ENCODE measurements at places on chromosomes 4 and X.

- DNase-seq, result no peak
Measured at GRCh38 chrX:2732076-2732475, 19.8 kb upstream of the XG start.

- no peak for DNase-seq
Measured at GRCh38 chrX:149939655-149939904, 1.3 kb upstream of the EOLA2 start.

DNA sequence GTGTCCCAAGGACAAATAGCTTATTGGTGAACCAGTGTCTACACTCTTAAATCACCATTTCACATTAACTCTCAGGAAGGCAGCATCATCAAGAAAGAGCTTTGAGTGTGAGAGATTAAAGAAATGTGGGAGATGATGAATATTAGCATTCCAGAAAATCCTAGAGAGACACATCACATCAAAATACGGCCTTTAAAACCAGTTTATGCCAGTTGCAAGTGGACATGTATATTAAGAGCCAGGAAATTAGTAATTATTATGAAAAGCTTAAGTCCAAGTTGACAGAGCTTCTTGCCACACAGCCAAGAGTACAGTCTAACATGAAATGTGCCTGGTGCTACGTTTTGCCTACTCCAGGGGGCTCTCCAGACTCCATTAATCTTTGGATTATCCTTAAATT, 503.0 kb upstream of the BOD1L1 start:
- DNase-seq, result no peak

GRCh38 chrX:123169247-123169901, 14.7 kb upstream of the GRIA3 start:
- DNase-seq, result no peak

- DNase-seq, result no peak
Measured at GRCh38 chr4:80913381-80913780, 117.1 kb upstream of the BMP3 start.

DNA sequence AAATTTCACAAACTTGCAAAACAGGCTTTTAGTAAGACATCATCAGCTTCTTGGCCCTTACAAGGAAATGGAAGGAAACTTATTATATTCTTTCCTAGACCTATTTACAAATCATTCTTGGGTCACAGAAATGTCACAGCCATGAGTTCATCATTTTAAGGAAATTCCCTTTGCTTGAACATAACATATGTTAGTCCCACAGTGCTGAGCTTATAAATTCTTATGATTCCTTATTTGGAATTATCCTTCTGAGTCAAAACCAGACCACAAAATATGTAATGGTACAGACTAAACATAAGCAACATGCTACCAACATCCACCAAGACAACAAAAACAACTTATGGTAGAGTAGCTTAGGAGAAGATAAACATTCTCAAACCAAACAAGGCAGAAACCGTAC, 236.9 kb upstream of the CTSO start:
- DNase-seq, result no peak

- no peak for DNase-seq
Measured at GRCh38 chr4:119750771-119751170, 122.2 kb upstream of the PDE5A start.

DNA sequence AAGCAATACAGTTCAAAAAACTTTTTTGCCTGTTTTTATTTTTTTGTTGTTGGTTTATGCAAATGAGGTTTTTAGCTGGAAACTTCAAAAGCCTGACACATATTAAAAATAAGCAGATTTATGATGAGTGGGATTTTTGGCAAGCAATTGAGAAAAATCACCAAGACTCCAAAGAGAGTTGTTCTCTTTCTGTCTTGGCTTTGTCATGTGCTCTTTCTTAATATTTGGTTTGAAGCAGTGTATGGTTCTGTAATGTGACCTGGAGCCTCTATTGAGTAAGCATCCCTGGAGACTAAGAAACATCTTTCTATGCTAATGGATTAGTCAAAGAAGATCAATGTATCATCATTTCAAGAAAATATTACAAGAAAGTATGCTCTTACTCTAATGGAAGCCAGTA, 11.7 kb downstream of the TRIM2 start:
- no peak for DNase-seq

- no peak for DNase-seq
Measured at GRCh38 chrX:107626481-107626880, 1.8 kb upstream of the PRPS1 start.

DNA sequence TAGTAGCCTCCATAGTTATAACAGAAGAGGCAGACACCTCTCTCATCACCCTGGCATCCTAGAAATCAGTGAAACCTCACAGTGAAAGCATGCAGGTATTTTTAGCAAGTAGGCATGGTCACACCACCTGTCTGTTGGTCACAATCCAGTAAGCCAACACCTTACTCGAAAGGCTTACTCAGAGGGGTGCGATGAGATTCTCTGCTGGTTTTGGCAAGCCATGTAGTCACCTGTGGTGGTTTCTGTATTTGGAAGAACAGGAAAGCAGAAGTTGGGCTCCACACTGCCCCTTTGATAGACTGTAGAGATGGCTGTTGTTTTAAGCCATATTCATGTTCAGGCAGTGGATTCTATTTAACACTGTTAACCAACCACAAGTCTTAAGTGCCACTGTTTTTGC, 134.7 kb downstream of the DCLK2 start:
- DNase-seq, result no peak

DNA sequence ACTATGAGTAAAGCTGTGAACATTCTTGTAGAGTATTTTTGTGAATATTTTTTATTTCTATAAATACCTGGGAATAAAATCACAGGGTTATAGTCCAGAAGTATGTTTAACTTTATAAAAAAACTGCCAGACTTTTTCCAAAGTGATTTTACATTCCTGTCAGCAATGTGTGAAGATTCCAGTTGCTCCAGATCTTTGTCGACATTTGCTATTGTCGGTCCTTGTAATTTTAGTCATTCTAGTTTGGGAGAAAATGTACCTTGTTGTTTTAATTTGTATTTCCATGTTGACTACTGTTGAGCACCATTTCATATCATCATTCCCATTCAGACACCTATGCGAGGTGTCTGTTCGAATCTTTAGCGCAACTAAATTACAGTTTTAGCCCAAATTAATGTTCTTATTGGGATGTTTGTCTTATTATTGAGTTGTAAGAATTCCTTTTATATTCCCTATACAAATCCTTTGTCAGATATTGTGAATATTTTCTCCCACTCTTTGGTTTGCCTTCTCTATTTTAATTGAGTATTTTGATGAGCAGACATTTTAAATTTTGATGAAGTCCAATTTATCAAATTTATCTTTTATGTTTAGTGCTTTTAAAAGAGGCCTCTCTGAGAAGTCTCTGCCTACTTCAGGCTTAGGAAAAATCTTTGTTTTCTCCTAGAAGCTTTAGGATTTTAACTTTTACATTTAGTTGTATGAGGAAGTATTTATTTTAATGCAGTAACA, 2.6 kb downstream of the CEP135 start:
- DNase-seq, result no peak

GRCh38 chrX:45719751-45720501, 519.2 kb upstream of the DIPK2B start:
- no peak for DNase-seq

GRCh38 chrX:107714206-107714891, 61.2 kb downstream of the TSC22D3 start:
- no peak for DNase-seq

DNA sequence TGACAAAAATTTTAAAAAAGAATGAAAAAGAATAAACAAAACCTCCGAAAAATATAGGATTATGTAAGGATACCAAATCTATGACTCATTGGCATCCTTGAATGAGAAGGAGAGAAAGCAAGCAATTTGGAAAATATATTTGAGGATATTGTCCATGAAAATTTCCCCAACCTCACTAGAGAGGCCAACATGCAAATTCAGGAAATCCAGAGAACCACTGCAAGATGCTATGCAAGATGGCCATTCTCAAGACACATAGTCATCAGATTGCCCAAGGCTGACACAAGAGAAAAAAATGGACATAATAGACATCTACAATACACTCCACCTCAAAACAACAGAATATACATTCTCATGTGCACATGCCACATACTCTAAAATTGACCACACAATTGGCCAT, 135.9 kb upstream of the SPANXB1 start:
- no peak for DNase-seq

DNA sequence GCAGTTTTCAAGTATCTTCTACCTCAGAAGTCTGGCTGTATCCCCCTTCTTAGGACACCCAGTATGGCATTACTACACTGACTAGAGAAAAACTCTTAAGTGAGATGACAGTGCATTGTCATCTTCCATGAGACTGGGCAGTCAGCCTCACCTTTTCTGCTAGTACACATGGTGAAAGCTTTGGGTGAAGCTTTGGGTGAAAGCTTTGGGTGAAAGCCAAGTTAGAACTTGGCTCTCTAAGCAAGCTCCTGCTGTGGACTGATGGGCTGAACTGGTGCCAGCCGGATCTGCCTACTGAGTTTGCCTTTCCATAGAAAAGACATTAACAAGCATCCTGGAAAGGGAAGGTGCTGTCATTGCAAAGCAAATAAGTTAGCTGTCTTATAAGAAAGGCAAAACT, 8.8 kb downstream of the EPHA5 start:
- DNase-seq, result no peak

DNA sequence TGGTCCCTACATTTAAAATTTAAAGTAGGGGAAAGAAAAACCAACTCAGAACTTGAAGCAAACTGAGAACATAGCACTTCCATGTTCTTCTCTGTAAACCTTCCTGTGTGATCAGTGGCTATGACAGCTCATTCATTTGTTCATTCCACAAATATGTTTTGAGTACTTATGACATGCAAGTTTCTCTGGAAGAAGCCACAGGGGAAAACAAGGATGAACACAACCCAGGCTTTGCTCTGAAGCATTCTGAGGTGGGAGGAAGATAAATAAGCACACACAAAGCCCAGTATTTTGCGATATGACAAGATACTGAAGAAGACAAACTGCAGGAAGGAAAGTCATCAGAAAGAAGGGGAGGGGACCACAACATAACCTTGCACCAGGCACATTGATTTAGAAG, 96.4 kb downstream of the CHIC2 start:
- no peak for DNase-seq

- no peak for DNase-seq
Measured at GRCh38 chr4:38728631-38729141, 54.1 kb downstream of the TLR10 start.

DNA sequence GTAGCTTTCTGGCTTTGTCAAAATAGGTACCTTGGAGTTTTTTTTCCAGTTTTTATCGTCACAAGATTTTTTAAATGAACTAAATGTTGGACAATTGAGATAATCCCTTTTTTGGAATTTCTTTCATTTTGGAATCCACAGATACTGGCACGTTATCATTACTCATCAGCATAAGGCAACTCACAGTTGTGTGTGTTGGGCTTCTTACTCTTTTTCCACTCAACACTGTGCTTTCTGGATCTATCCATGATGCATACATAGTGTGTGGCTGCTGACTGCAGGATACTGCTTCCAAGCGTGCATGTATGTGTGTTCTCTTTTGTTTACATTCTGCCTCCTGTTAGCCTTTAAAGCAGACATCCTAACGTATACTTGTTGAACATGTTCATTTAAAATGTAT, 113.5 kb upstream of the FAM9A start:
- no peak for DNase-seq

GRCh38 chr4:122739174-122739573, 6.7 kb downstream of the BBS12 start:
- no peak for DNase-seq

- no peak for DNase-seq
Measured at GRCh38 chrX:114065577-114066223, 518.2 kb upstream of the HTR2C start.

DNA sequence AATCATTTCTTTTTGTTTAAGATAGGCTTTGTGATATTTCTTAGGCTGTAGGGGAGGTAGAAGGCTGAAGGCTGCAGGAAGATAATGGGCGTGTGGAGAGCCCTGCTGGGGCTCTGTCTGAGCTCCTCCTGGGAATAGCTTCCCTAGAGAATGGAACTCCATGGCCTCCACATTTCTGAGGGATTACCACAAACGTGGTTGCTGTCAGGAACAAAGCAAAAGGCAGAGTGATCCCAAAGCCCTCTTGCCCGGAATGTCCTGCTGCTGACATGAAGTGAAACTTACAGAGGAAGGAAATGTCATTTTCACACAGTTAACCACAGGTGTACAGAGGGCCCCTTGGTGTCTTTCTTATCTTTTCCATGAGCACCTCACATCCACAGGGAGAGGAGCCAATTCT, 89.3 kb downstream of the DDIT4L start:
- no peak for DNase-seq

DNA sequence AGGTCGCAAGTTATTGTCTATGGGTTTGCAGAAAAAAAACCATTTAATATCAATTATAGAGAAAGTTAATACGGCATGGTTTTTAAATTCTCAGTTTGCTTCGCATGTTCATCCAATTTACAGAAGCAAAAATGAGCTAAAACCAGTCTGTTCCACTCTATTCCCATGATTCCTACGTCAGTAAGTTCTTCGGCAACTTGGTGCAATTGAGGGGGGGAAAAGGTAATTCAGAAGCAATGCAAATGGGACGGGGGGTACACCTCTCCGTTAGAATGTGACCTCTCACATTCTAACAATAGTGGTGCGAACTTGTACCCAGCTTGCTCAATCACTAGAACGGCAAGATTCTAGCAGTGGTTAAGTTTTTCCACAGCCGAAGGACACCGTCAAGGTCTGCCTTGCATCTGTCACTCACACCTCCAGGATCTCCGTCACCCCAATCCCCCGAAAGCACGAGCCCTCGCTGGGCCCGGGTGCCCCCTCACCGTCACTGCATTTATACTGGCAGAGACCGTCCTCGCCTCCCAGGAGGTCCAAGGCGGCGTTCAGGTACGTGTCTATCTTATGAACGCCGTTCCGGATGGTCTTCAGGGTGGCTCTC, 653 bp downstream of the PLA2G12A start:
- peak; percentile 7 for DNase-seq

DNA sequence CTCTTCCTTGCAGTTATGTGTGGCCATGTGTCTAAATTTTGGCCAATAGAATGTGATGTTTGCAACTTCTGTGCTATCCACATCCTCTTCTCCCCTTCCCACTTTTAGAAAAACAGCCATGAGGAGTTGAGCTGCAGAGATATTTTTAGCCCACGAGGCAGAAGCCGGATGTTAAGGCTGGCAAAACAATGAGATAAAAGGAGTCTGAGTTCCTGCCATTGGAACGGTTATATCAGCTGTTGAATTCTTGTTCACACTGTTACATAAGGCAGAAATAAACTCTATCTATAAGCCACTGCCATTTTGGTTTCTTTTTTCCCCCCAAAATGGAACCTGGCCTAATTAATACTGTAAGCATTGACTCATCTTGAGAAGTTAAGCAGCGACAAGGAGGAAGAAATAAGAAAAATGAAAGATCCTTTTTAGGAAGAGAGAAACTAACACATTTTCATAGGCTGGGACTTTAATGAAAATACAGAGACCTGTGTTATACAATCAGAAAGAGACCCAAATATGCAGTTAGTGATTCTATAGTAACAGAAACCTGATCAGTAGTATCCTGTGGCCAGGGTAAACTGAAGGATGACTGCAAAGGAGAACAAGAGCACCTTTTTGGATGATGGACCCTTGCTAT, 200.5 kb downstream of the INPP4B start:
- no peak for DNase-seq

- no peak for DNase-seq
Measured at GRCh38 chr4:121308328-121308663, 72.5 kb downstream of the QRFPR start.

GRCh38 chr4:72077346-72077745, 45.5 kb downstream of the NPFFR2 start:
- no peak for DNase-seq

All from activated CD8-positive, alpha-beta memory T cell treated with anti-CD3 and anti-CD28 coated beads for 4 hours (primary cell).